ENCODE measurements at places on chromosomes 16 and 17.

- no peak for DNase-seq
Observed at GRCh38 chr16:12460064-12460392, 343.7 kb downstream of the CPPED1 start.

GRCh38 chr17:75004371-75004770 is 8.1 kb upstream of the MRPL58 start:
- no peak for DNase-seq

- peak; percentile 13 for DNase-seq
Observed at GRCh38 chr17:77701996-77702395, 256.5 kb upstream of the TNRC6C start.

- no peak for DNase-seq
Observed at GRCh38 chr17:79295307-79295706, 220.7 kb downstream of the ENGASE start.

- DNase-seq: no peak
Observed at GRCh38 chr16:25796239-25796638, 104.5 kb downstream of the HS3ST4 start.

Measured in H1 (cell line).